Astrocyte (in vitro differentiated cells and primary cell): ENCODE measurements at places on chromosomes 7 and 10.

GRCh38 chr10:24240041-24240751, 31.3 kb downstream of the KIAA1217 start:
- H3K4me3 ChIP-seq = no peak overlapping the region
- H3K27me3 ChIP-seq = no peaks in the 10 kb centered on the region
- H3K27ac ChIP-seq = no peak overlapping the region
- no peak for DNase-seq
- no peaks in the 10 kb centered on the region for H3K36me3 ChIP-seq

GRCh38 chr10:79593377-79593776, 17.4 kb upstream of the SFTPA1 start:
- no peak overlapping the region for H3K4me3 ChIP-seq
- H3K27me3 ChIP-seq = no peaks in the 10 kb centered on the region
- no peak overlapping the region for H3K27ac ChIP-seq
- no peaks in the 10 kb centered on the region for H3K36me3 ChIP-seq

DNA sequence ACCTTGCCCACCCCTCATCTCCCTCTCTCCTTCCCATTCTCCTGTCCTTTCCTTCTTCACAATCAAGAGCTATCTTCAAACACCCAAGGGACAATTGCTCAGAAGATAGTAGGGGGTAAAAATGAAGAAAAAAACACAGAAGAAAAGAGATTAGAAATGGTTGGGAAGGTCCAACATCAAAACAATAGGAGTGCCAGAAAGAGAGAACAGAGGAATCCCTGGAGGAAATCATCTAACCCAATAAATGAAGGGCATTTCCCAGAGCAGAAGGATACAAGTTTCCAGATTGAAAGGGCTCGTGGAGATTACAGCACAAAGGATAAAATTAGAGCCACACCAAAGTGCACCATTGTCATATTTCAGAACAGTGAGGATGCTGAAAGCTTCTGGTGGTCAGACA, 145.6 kb downstream of the OAT start:
- no peak overlapping the region for H3K4me3 ChIP-seq
- H3K4me1 ChIP-seq = no peaks in the 10 kb centered on the region
- H3K27me3 ChIP-seq = peaks cover 5% of the 10 kb centered on the region
- H3K36me3 ChIP-seq = no peaks in the 10 kb centered on the region

DNA sequence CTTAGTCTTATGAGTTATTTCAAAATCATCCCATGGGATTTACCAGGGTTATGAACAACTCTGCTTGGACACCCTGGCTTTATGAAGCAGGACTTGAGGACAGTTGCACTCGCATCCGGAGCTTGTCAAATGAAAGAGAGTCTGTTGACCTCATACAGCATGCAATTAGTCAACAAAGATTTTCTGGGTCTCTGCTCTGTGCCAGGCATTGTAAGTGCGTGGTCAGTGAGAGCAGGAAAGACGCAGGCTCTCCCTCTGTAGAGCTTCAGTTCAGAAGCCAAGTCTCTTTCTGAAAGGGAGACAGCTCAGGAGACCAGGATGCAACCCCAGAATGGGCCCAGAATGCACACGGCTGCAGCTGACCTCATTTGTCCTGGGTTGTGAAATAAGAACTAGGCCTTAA, 45.5 kb upstream of the DMBT1 start:
- H3K36me3 ChIP-seq = no peaks in the 10 kb centered on the region
- H3K4me1 ChIP-seq = peaks cover 27% of the 10 kb centered on the region
- no peak overlapping the region for H3K27ac ChIP-seq
- peak; percentile 60 for DNase-seq
- no peak overlapping the region for H3K4me3 ChIP-seq
- H3K27me3 ChIP-seq = no peaks in the 10 kb centered on the region

DNA sequence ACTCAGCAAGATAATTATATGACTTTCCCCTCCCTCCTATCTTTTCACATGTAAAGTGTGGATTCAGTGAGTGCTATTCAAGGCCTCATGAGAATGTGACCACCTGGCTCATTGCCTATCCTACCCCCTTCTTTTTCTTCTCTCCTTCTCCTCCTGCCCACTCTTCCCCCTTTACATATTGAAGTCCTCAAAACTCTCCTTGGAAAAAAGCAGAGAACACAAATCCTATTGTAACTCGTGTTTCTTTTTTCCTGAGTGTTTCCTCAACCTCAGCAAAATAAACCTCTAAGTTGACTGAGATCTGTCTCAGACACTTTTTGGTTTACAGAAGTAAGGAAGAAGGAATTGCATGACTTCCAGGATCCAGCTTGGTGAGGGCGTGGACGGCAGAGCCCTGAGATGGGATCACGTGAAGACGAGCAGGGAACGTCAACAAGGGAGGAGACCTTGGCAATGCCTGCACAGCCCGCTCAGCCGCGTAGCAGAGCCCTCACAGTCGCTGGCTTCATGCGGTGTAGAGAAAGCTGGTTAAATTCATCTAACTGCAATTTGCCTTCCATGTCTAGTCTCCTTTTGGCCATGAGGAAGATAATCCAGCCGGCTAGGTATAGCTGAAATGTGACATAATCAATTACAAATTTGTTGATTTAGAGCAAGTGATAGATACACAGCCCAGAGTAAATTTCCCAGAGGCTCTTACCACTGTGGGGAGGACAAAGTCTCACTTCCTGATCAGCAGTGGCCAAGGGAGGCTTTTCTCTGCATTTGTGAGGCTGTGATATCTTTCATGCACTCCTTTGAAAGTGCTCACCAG, 75.7 kb downstream of the LYZL2 start:
- DNase-seq = no peak
- H3K27ac ChIP-seq = no peak overlapping the region
- no peaks in the 10 kb centered on the region for H3K36me3 ChIP-seq
- H3K4me1 ChIP-seq = peaks cover 4% of the 10 kb centered on the region

- H3K4me1 ChIP-seq = no peaks in the 10 kb centered on the region
- DNase-seq = no peak
- no peak overlapping the region for H3K27ac ChIP-seq
- no peak overlapping the region for H3K4me3 ChIP-seq
- no peaks in the 10 kb centered on the region for H3K27me3 ChIP-seq
These were observed 84.1 kb upstream of the ASAH2 start for GRCh38 chr10:50335397-50335796.

GRCh38 chr7:125681508-125681907, 751.9 kb upstream of the POT1 start:
- no peaks in the 10 kb centered on the region for H3K27me3 ChIP-seq
- no peak for DNase-seq
- no peak overlapping the region for H3K27ac ChIP-seq
- H3K4me3 ChIP-seq = no peak overlapping the region
- H3K36me3 ChIP-seq = no peaks in the 10 kb centered on the region
- no peaks in the 10 kb centered on the region for H3K4me1 ChIP-seq

DNA sequence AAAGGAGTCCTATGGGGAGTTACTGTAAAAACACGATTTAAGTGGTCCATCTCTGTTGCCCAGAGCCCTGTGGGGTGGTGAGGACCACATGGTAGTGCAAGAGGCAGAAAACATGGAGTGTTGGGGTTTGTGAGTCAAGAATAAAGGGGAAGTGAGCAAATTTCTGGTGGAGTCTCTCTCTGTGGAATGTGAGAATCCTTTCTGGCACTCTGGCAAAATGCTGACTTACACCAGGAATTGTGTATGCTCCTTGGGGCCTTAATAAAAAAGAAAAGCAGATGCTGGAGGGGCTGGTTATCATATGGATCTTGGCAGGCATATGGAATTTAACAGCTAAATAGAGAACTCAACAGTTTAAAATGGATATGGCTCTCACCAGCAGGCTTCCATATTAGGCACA, 486.0 kb downstream of the TNS3 start:
- no peak overlapping the region for H3K4me3 ChIP-seq
- no peaks in the 10 kb centered on the region for H3K4me1 ChIP-seq
- no peak for DNase-seq
- no peaks in the 10 kb centered on the region for H3K27me3 ChIP-seq
- H3K27ac ChIP-seq = no peak overlapping the region

DNA sequence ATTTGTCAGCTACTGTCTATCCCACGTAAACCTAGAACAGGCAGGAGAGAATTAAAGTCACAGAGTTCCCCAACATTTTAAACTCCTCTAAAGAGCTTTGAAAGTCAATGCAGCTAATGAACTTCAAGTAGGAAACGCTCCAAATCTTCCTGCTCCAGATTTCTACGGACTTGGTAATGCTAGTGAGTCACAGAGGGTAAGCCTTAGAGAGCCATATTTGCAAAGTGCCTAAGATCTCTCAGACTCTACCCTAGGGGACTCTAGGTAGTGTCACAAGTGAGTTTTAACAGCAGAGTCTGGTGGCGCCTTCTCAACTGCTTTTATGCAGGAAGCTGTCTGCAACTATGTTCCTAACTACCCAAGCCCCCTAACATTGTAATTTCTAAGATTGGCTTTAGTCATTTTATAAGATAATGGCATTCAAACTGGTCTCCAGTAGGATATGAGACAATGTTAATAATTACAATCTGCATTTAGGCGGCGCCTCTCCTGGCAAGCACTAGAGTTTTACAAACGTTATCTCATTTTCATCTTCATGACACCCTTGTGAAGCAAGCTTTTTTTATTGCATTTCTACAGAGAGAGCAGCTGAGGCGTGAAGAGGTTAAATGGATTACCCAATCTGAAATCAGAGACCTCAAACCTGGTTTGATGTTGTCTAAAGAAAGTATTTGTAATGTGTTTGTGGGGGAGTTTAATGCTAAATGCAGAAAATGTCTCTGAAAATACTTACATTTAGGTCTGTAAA, 22.0 kb upstream of the FZD1 start:
- H3K4me3 ChIP-seq = no peak overlapping the region
- no peak overlapping the region for H3K27ac ChIP-seq
- H3K4me1 ChIP-seq = peaks cover 20% of the 10 kb centered on the region
- DNase-seq = peak; percentile 61
- no peaks in the 10 kb centered on the region for H3K36me3 ChIP-seq

- H3K27ac ChIP-seq = no peak overlapping the region
- H3K4me3 ChIP-seq = no peak overlapping the region
- DNase-seq = no peak
- no peaks in the 10 kb centered on the region for H3K27me3 ChIP-seq
- H3K36me3 ChIP-seq = no peaks in the 10 kb centered on the region
- H3K4me1 ChIP-seq = peaks cover 20% of the 10 kb centered on the region
These were observed 34.2 kb downstream of the KLF6 start for GRCh38 chr10:3750854-3751253.

GRCh38 chr10:96858706-96859050, 26.6 kb downstream of the LCOR start:
- H3K4me3 ChIP-seq = no peak overlapping the region
- H3K27me3 ChIP-seq = no peaks in the 10 kb centered on the region
- DNase-seq = no peak
- no peaks in the 10 kb centered on the region for H3K36me3 ChIP-seq

DNA sequence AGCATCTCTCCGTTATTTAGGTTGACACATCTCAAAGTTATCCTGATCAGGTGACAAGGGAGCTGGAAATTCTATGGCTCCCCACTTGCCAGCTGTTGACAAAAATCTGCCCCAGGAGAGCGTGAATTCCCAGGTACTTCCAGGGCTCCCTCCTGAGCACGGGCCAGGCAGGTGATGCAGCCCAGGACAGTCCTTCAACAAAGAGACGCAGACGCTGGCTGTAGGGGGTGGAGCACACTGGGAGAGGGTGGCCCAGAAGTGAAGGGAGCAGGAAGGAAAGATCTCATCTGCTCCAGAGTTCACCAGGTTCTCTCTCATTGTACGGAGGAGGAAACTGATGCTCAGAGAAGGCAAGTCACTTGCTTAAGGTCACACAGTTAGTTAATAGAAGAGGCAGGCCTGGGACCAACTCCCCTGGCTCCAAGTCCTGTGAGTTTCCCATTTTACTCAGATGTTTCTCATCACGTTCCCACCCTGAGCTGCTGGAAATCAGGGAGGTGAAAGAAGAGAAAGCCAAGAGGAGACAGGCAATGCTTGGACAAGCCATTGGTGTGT, 41.0 kb upstream of the CHST3 start:
- peaks cover 4% of the 10 kb centered on the region for H3K27me3 ChIP-seq
- H3K27ac ChIP-seq = no peak overlapping the region
- H3K4me1 ChIP-seq = no peaks in the 10 kb centered on the region
- H3K36me3 ChIP-seq = no peaks in the 10 kb centered on the region

GRCh38 chr10:118343549-118343948, 1.4 kb upstream of the FAM204A start:
- DNase-seq = no peak
- H3K27me3 ChIP-seq = no peaks in the 10 kb centered on the region
- H3K4me3 ChIP-seq = no peak overlapping the region
- H3K27ac ChIP-seq = no peak overlapping the region
- H3K4me1 ChIP-seq = no peaks in the 10 kb centered on the region

DNA sequence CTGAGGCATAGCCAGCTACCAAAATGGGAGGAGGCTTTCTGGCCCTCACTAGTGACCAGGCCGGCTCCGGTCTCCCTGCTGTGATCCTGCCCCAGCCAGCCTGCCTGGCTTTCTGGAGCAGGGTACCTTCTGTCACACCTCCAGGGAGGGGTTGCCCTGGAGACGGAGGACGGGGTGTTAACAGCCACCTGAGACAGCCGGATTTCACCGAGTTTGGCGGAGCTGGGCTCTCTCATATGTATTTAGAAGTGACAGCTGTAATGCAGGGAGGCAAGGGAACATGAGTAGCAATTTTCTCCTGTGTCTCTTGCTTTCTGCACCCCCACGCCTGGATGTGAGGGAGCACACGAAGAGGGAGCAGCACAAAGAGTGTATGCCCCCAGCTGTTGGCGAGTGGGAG, 473.3 kb downstream of the PLXNA4 start:
- H3K27ac ChIP-seq = no peak overlapping the region
- H3K4me1 ChIP-seq = no peaks in the 10 kb centered on the region
- H3K27me3 ChIP-seq = peaks cover 7% of the 10 kb centered on the region
- DNase-seq = no peak
- H3K36me3 ChIP-seq = no peaks in the 10 kb centered on the region

DNA sequence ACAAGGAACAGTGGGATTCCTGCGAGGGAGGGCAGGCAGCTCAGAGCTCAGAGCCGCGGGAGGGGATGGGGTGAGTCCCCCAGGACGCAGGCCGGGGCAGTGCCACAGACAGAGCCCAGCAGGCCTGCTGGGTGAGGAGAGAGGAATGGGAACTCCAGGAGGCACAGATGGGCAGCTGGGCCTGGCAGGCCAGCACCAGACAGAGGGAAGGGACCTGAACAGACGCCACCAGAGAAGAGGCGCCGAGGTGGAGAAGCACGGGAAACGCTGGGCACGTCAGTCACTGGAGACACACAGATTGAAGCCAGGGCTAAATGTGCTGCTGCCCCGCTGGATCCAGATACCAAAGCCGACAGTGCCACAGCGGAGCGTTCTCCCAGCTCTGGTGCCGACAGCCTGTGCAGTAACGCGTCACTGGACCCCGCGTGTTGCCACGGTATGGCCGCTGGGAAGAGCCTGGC, 225.8 kb downstream of the MAD1L1 start:
- peaks cover 2% of the 10 kb centered on the region for H3K4me1 ChIP-seq
- no peaks in the 10 kb centered on the region for H3K27me3 ChIP-seq
- no peak overlapping the region for H3K27ac ChIP-seq

GRCh38 chr7:8514781-8515519, 81.5 kb downstream of the NXPH1 start:
- no peak overlapping the region for H3K27ac ChIP-seq
- no peak for DNase-seq
- no peaks in the 10 kb centered on the region for H3K4me1 ChIP-seq
- H3K27me3 ChIP-seq = no peaks in the 10 kb centered on the region
- no peak overlapping the region for H3K4me3 ChIP-seq
- no peaks in the 10 kb centered on the region for H3K36me3 ChIP-seq
